ENCODE measurements at places on chromosomes 13 and 19.
A peak's percentile ranks its signal among the peaks of the same experiment; 100 is the strongest.

DNA sequence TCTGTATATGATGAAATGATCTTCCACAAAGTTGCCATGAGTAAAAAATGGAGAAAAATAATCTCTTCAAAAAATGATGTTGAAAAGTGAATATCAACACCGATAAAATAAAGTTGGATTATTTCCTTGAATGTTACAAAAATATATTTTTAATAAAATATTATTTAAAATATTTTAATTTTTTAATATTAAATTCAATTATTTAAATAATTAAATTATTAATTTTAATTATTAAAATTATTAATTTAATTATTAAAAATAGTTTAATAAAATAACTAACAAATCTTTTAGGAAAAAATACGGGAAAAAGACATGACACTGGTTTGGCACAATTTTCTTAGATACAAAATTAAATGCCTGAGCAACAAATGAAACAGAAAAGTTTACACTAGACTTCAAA, 21.3 kb downstream of the ZNF626 start:
- DNase-seq: no peak

DNA sequence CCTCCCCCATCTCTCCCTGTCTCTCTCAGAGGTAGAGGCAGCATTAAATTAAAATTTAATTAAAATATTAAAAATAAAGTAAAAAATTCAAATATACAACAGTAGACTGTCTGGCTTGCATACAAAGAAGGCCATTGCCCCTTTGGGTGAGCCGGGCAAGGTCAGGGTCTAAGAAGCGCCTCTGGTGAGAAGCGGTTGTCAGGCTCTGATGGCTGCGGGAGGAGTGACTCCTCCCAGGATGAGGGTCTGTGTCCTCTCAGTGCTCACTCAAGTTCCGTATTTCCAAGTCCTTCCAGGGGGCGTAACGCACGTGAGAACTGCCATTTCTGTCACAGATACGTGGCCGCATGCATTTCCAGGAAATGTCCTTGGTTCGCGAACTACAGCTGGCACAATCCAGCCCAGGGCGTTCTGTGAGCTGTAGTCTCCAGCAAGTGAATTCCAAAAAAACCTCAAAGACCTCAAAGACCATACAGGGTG, 737 bp upstream of the ZNF181 start:
- peak; percentile 75 for DNase-seq

DNA sequence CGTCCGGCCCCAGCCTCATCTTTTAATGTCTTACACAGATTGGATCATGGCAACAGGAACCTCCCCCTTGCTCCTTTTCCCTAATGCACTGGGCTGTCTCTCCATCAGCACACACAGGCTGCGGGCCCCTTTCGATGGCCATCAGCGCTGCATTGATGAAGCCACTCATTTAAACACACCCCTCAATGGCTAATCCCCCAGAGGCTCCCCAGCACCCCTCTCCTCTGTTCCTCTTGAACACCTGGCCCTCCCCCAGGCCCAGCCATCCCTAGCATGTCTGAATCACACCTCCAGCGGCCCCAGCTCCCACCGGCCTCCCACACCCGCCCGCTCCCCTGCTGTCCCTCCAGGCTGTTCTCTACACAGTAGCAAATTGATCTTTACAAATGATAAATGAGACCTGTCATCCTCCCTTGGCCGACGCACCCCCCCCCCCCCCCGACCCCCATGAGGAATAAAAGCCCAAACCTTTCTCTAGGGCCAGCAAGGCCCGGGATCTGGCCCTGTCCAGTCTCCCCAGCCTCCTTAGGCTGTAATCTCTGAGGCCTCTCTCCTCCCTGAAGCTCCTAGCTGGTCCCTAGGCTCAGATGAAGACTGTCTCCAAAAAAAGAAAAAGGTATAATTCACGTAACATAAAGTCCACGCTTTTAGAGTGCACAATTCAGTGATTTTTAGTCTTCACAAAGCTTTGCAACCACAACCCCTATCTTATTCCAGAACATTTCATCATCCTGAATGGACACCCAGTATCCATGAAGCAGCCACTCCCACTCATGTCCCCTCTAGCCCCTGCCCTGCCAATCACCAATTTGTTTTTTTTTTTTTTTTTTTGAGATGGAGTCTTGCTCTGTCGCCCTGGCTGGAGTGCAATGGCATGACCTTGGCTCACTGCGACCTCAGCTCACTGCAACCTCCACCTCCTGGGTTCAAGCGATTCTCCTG, 7.4 kb downstream of the RPL28 start:
- DNase-seq: no peak

- DNase-seq: no peak
Observed at GRCh38 chr13:74681891-74682290, 547.7 kb upstream of the KLF12 start.

- DNase-seq: no peak
Observed at GRCh38 chr13:63161219-63161618, 1745.6 kb upstream of the PCDH20 start.

DNA sequence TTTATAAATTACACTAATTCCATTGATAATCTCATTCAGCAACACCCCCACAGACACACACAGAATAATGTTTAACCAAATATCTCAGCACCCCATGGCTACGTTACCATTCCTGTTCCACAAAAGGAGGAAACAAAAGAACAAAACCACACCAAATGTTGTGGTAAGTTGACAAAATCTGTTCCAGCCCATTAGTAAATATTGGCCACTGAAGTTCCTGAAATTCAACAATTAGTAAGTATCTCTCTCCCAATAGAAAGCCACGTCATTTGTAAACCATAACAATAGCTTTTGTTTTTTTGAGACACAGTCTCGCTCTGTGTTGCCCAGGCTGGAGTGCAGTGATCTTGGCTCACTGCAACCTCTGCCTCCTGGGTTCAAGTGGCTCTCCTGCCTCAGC, 2.3 kb upstream of the FCAR start:
- DNase-seq: no peak

- DNase-seq: no peak
Observed at GRCh38 chr13:114017028-114017630, 43.3 kb upstream of the C13orf46 start.

DNA sequence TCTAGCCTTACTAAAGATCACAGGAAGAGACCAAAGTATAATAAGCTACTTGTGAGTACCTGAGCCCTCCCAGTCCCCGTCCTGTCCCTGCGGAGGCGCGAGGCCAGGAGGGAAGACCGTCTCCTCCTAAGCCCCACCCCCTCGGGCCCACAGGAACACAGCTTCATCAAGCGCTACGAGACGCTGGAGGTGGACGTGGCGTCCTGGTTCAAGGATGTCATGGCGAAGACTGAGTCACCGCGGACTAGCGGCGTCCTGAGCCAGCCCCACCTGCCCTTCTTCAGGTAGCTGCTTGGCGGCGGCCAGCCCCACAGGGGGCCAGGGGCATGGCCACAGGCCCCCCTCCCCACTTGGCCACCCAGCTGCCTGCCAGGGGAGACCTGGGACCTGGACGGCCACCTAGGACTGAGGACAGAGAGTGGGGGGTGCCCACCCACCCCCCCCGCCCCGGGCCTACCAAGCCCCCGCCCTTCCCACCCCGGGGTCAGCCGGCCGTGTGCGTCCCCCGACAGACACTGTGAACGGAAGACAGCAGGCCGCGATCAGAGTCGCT, 2.4 kb upstream of the TGFBR3L start:
- no peak for DNase-seq

DNA sequence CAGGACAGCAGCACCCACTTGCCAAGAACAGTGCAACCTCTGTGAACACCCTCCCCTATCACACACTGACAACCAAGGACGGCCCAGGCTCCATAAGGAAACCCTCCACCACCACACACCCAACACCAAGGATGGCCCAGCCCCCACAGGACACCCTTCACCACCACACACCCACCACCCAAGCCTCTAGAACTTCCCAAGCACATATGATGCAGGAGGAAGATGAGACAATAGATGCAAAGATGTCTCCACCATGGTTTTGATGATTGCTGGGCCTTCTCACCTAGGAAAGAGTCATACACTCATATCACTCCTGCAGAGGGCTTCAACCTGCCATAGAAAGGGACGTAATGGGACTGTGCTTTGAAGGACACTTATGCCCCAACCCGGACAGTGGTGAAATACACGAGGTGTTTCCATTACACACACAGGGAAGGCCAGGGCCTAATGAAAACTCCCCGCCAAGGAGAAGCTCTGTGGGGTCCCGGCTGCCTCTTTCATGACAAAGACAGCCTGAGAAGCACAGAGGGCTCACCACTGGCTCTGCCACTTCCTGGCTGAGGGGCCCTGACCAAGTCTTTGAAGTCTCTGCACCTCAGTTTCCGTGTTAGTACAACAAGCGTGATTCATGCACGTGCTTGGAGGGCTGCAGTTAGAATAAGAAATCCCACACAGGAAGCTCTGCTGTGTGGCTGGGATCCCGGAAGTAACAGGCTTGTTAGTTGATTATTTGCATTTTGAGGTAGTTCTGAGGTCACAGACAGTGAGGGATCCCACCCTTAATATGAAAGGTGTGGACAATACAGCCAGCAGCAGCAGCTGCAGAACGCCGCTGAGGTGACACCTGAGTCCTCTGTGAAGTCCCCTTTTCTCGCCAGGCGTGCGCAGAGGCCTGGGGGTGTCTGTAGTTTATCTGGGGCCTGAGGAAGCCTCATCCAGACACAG, 61.9 kb upstream of the ATP12A start:
- DNase-seq: no peak

DNA sequence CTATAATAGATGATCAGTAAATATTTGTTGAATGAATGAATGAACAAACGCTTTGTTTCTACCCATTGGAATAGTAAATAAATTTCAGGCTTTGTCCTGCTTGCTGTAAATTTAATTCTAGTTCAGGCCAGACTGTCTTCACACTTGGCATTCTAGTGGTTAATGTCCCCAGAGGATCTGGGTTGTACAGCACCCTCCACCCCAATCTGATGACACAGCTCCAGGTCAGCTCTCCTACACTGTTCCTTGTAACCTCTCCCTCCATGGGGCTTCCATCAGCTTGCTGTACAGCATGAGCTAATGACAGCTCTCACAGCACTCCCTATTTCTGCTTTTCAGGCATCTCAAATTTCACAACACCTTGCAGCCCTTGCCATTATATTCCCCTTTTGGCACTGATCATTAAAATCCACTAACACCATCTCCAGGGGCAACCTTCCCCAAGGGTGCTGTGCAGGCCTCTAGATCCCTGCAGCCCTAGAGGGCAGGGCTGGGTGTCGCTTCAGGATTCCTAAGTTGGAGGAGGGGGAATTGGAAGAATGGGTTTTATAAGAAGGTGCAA, 12.7 kb upstream of the KL start:
- DNase-seq: peak; percentile 27

DNA sequence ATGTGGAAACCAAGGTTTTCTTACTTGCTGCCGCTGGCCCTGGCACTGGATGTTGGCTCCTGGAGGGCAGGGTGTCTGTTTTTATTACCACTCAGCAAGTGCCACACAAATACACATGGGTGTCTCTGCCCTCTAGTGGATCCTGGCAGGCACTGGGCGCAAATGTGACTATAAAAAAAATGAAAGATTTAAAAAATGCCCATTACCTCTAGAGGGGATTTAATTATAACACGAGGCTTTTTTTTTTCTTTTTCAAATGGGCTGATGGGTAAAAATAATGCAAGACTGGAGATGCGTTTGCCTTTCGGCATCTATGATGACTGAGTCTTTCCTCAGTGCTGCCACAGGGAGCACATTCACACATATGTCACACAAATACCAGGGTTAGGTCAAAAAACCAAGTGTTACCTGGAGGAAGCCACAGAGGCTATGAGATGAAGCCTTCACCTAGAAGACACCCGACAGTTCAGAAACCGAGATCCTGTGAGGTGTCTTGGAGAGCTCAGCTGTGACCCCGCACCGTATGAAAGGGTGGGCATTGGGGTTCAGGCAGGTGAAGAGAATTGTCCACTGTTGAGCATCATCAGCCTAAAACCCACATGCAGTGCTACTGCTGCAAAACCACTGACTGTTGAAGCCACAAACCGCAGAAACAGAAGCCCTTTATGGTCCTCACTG, 25.7 kb downstream of the CHAMP1 start:
- peak; percentile 87 for DNase-seq

GRCh38 chr19:38183251-38183897, 40.6 kb downstream of the DPF1 start:
- no peak for DNase-seq

DNA sequence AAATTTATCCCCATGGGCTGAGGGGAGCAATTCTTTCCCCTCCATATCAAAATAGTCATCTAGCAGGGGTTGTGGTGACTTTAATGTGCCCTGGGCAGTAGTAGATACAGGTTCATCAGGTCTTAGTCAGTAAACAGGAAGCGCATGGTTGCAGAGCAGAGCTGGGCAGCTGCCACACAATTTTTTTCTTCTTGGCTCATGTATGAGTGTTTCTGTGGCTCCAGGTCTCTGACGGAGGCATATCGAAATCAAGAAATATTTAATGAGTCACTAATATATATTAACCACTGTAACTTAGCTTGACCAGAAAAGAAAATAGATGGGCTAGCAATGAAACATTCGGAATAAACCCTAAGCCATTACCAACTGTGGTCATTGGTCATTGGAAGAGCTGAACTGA, 68.4 kb upstream of the UBL3 start:
- DNase-seq: no peak

DNA sequence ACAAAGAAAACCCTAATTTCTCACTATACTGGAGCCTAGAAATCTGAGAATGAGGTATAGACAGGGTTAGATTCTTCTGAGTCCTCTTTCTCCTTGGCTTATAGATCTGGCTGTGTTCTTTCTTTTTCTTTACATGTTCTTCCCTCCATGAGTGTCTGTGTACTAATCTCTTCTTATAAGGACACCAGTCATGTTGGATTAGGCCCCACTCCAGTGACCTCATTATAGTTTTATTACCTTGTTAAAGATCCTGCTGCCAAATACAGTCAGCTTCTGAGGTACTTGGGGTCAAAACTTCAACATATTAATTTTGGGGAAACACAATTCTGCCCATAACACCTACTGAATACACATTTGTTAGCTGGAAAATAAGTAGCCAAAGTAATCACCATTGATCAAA, 302.6 kb downstream of the PCDH9 start:
- DNase-seq: no peak

DNA sequence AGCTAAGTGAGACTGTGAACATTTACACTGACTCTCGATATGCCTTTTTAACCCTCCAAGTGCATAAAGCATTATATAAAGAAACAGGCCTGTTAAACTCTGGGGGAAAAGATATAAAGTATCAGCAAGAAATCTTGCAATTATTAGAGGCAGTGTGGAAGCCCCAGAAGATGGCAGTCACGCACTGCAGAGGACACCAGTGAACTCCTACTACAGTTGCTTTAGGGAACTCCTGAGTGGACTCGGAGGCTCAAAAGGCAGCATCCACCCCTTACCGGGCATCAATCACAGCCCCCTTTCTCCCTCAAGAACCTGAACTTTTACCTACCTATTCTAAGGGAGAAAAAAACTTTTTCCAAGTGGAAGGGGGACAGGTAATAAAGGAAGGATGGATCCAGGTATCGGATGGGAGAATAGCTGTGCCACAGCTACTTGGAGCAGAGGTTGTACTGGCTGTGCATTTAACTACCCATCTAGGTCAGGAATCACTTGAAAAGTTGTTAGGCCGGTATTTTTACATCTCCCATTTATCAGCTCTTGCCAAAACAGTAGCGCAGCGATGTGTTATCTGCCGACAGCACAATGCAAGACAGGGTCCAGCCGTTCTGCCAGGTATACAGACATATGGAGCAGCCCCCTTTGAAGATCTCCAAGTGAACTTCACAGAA, 80.1 kb downstream of the ZNF486 start:
- DNase-seq: no peak
